ENCODE measurements at places on chromosomes 3 and 15. TPM values are rescaled to one million over a fixed set of nuclear protein-coding genes. Genes with fewer than 3 reads are reported as not detected.

DNA sequence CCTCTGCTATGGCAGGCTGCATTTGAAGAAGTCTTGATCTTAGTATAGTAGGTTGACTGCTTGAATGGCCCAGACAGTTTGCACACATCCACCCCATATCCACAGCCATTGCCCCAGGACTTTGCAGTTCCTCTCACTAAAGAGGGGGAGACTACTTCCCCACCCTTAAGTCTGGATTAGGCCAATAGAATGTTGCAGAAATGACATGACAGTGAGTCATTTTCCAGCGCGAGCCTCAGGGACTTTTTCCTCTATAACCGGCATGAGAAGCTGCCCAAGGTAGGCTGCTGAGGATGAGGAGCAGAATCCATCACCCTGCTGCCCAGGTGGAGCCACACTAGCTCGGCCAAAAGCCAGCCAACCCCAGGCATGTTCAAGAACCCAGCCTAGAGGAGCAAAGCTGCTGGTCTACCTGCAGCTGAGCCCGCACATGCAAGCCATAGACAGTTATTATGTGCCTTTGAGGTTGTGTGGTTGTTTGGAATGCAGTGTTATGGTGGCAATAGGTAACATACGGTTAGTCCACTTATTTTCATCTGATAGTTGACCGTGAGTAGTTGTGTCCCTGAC lies 113.9 kb downstream of the TLE3 start:
- no peak for DNase-seq

CYP11A1 gene
- not detected for total RNA-seq

DNA sequence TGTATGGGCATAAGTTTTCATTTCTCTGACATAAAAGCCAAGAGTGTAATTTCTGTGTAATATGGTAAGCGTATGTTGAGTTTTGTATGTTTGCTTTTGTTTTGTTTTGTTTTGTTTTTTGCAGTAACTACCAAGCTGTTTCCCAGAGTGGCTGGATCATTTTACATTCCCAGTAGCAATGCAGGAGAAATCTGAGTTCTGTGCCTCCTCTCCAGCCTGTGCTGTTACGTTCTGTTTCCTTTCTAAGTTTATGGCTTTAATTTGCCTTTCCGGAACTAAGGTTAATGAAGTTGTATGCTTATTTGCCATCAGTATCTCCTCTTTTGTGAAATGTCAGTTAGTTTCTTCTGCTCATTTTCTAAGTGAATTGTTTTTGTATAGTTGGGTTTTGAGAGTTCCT lies 307.8 kb downstream of the GABRG3 start:
- no peak for DNase-seq

GRCh38 chr15:68034081-68034480 lies 20.0 kb upstream of the PIAS1 start:
- no peak for DNase-seq
